ENCODE measurements at places on chromosomes 2 and 18. TPM values are rescaled to one million over a fixed set of nuclear protein-coding genes. Genes with fewer than 3 reads are reported as not detected.

DNA sequence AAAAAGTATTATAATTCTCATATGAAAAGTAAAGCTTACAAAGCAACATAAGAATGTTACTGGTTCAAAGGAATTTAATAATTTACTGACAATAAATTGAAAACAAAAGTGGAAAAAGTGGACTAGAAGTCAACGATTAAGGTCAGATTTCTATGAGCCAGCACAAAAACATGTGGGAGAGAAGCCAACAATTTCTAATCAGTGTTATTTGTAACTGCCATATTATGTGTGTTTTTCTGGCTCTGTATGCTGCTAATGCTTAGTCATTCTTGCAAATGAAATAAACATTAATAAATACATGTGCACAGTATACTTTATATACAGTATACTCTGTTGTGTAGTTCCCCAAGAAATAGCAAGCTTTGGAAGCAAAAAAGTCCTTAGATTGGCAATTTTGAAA lies 301.3 kb upstream of the RGPD4 start:
- H3K4me1 ChIP-seq = no peaks in the 10 kb centered on the region
- H3K4me3 ChIP-seq = no peak overlapping the region
- H3K27me3 ChIP-seq = no peaks in the 10 kb centered on the region
- no peaks in the 10 kb centered on the region for H3K36me3 ChIP-seq

DNA sequence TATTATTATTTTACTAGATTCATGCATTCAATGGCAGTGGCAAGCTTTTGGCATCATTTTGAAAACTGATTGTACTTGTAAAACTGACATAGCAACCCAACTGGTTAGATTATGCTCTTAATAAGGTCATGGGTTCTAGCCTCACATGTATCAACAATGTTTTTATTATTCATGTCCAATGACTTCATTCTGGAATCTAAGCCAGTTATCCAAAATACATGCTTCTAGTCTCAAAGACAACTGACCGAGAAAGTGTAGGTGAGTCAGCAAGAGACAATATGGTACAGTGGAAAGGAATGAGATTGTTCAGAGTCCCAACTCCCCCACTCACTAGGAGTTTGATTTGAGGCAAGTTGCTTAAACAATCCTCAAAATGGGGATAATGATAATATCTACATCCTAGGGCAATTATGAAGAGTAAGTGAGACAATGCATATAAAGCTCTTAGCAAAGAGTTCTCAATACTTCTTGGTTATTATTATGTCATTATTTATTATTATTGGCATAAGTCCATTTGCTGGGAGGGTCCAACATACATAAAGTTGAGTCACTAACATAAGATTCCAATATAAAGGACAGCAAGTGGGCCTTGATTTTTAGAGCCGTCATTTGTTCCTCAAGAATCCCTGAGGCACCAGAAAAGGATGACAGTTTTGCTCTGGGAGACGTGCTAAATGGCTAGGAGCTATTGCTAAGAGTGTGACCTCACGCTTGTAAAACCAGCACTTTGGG lies 99.4 kb downstream of the NEB start:
- no peak for DNase-seq
- peaks cover 2% of the 10 kb centered on the region for H3K36me3 ChIP-seq
- no peak overlapping the region for H3K4me3 ChIP-seq
- no peaks in the 10 kb centered on the region for H3K27me3 ChIP-seq
- H3K27ac ChIP-seq = no peak overlapping the region
- H3K4me1 ChIP-seq = peaks cover 27% of the 10 kb centered on the region

GRCh38 chr2:85061896-85062295 lies 71.3 kb upstream of the TCF7L1 start:
- peaks cover 31% of the 10 kb centered on the region for H3K27me3 ChIP-seq
- H3K4me1 ChIP-seq = peaks cover 6% of the 10 kb centered on the region
- H3K4me3 ChIP-seq = no peak overlapping the region
- no peak for DNase-seq
- H3K27ac ChIP-seq = no peak overlapping the region
- no peaks in the 10 kb centered on the region for H3K36me3 ChIP-seq

- no peaks in the 10 kb centered on the region for H3K27me3 ChIP-seq
- H3K27ac ChIP-seq = peak overlapping the region; percentile 93
- H3K4me3 ChIP-seq = peak overlapping the region; percentile 55
- H3K36me3 ChIP-seq = peaks cover 7% of the 10 kb centered on the region
These were observed 29.2 kb downstream of the UNC50 start for GRCh38 chr2:98637401-98638147.

- no peak for DNase-seq
- H3K27ac ChIP-seq = no peak overlapping the region
These were observed 165.8 kb downstream of the FBXO15 start for GRCh38 chr18:73981796-73982195.

GRCh38 chr2:190343536-190344275 lies at the start of gene INPP1:
TSS of gene INPP1 (plus strand) at chr2:190343589. CDS start at chr2:190360103, 16,514 bp downstream.
- no peaks in the 10 kb centered on the region for H3K27me3 ChIP-seq
- no peaks in the 10 kb centered on the region for H3K36me3 ChIP-seq
- DNase-seq = peak; percentile 62
- peak within 1 kb of the TSS; percentile 87 for H3K27ac ChIP-seq

The MAP3K19 gene
- not detected for total RNA-seq

The SERPINB2 gene
- total RNA-seq = not detected

The CDCA7 gene
- total RNA-seq = 72.8 TPM

The MEP1B gene
- not detected for total RNA-seq

The TRIM43 gene
- not detected for total RNA-seq

Measured in activated T-cell treated with anti-CD3 and anti-CD28 coated beads, Interleukin-2, amount 50 U/mL, for 72 hours (primary cell).